ENCODE measurements at places on chromosomes 3 and 15.

DNA sequence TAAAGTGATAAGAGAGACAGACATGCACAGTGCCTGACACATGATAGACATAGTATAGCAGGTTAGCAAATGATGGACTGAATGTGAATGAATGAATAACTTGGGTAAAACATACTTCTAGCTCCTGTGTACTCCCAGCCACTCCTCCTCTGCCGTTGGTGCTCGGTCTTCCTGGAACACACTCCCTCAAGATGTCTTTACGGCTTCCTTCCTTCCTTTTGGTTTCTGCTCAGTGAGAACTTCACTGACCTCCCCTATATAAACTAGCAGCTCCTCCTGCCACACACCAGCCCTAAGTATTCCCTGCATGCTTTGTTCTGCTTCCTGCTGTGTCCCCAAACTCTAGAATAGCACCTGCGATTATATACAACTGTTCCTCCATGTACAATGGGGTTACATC lies 50.2 kb downstream of the RAD54L2 start:
- no peak for DNase-seq

GRCh38 chr3:70702132-70702531 lies 389.7 kb upstream of the MDFIC2 start:
- no peak for DNase-seq

DNA sequence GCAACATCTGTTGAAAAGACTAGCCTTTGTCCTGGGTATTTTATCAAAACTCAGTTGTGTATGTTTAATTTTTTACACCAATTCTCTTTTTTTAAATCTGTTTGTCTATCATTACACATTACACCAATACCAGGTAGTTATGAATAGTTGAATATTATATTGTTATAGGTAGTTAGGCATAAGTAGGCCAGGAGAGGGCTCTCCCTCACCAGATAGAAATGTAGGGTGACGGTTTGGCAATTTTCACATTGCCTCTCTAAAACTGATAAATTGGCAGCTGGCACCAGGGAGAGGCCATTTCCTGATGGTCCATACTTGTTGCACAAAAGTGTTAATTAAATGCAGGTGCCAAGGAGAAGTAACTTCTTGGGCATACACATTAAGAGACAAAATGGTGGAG lies 483.1 kb upstream of the EPHA6 start:
- no peak for DNase-seq

GRCh38 chr15:78712797-78713515 lies 71.9 kb upstream of the CHRNB4 start:
- DNase-seq, result peak; percentile 19

GRCh38 chr3:20849975-20850374 lies 664.0 kb upstream of the SGO1 start:
- no peak for DNase-seq

- no peak for DNase-seq
Measured at GRCh38 chr3:107848351-107848915, 242.4 kb downstream of the CD47 start.

- DNase-seq, result no peak
Measured at GRCh38 chr15:70690491-70691276, 72.7 kb downstream of the UACA start.

DNA sequence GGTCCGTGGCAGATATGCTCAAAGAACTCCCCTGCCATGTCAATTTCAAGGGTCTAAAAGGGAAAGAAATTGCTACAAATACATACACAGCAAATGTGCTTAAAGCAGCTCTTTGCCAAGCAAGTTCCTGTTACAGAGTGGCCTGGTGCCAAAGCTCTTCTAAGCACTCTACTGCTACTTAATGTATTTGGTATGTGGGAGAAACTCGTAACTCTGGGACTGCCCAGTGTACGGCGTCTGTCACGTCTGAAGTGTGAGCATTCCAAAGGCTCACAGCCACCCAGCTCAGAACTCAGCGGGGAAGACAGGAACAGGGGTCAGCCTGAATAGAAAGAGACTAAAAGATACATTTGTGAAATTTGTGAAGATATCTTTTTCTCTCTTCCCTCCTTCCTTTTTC lies 54.6 kb downstream of the RBMS3 start:
- DNase-seq, result peak; percentile 48

DNA sequence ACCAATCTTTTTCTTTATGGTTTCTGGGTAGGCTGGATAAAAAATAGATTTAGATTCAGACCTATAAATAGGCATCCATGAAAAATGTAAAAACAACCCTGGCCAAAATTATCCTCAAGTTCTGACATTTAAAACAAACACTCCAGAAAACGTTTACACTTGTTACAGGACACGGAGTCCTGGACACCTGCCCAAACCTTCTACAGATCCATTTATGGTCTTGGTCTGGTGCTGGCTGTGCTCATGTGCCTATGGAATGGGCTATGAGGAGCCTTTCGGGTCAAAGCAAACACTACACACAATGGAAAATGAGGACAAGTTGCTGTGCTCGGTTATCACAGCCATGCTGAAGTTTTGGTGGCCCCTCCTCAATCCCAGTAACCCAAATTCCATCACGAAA lies 108.1 kb downstream of the PDZRN3 start:
- DNase-seq, result no peak

GRCh38 chr3:182385356-182385755 lies 407.9 kb upstream of the ATP11B start:
- no peak for DNase-seq

DNA sequence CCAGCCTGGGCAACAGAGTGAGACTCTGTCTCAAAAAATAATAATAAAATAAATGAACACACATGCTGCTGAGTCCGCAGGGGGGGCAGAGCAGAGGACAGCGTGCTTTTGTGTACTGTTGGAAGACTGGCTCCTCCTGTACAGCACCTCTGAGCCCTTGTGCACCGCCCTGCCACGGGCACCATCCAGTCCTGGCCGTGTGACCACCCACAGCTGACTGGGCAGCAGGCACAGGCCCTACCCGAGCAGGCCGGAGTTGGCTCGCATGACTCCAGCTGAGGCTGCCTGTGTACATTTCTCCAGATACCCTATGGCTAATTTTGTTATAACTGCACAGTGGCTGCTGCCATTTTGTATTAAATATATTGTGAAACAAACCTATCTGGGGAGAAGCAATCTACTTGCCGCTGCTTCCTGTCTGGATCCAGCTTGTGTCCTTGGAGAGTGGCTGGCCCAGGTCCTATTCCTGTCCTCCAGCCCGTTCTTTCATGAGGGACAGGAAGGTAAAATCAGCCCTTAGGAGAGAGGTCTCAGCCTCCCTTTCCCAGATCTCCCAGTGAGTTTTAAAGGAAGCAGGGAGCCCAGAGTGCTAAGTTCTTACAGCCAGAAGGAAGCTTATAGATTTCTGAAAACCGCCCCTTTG lies 14.6 kb downstream of the IVD start:
- peak; percentile 70 for DNase-seq

- no peak for DNase-seq
Measured at GRCh38 chr3:62496503-62496902, 123.2 kb upstream of the FEZF2 start.

GRCh38 chr3:172148241-172148640 lies 108.9 kb downstream of the FNDC3B start:
- no peak for DNase-seq

DNA sequence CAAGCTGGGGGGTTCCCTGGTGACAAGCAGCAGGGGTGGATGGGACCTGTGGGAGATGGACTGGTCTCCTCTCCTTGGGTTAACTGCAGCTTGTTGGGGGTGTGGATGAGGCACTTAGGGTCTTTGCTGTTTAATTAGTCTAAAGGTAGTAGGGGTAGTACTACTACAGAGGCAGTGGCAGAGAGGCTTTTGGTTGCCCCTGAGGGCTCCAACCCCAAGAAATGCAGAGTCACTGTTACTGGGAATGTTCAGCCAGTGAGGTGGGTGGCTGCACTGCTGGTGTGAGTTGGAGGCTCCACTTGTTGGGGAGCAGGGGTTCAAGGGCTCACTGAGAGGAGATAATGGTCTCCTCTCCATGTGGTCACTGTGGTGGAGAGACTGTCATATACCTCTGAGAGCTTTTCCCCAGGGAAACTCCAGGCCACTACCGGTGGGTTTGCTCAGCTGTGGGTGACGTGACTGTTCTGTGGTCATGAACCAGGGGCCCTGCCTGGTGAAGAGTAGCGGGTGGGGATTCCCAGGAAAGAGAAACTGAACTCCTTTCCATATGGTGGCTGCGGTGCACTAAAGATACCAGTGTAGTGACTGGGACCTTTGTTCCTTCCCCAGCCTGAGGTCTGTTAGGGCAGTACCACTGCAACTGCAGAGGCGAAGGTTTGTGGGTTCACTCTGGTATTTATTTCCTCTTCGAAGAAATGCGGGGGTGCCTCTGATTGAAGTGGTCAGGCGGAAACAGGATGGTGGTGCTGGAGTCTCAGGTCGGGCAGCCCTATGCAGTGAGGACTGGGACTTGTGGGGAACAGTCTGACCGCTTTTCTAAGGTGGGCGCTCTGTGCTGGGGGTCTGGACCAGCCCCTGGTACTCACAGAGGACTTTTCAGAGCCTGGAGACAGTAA lies 68.9 kb upstream of the TNFSF10 start:
- no peak for DNase-seq

GRCh38 chr15:78405336-78405924 lies 32.6 kb upstream of the IREB2 start:
- DNase-seq, result no peak

- DNase-seq, result no peak
Measured at GRCh38 chr3:132222868-132223538, 94.2 kb upstream of the ACP3 start.

DNA sequence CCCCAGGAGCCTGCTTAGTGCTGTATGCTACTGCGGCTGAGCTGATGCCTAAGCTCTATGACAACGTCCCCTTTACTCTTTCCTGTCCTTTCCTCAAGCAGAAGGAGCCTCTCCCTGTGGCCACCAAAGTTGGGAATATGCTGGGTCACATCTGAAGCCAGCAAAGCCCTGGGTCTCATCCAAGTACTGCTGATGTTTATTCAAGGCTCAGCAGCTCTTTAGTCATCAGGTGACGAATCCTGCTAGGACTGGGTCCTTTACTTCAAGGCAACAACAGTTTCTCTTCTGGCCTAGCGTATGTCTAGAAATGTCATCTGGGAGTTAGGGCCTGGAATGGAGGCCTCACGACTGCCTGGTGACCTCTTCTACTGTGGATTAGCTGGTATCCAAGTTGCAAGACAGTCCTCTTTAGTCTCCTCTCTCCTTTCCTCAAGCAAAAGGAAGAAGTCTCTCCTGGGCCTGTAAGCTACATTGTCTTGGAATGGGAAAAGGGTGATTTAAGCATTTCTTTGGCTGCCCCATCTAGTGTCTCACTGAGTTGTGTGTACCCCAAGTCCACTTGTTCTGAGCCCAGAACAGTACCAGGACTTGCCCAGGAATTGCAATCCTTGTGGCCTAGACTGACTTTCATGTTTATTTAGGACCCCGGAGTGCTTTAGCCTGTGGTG lies 63.9 kb downstream of the TNFAIP8L3 start:
- no peak for DNase-seq

DNA sequence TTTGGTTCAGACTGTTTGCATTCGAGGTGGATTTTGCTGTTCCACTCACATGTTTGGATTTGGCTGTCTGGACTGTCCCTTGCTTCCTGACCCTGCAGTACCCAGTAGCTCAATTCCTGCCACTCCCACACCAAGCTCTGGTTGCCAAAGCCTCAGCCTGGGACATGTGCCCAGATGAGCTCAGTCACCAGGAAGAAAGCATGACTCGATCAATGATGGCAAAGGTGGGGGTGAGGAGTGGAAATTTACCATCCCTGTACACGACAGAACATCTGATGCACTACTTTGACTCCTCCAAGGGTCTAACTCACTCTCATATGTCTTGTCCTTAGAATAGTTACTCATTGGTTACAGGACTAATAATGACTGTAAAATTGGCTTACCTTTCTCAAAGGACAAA lies 45.2 kb downstream of the ZNF385D start:
- DNase-seq, result peak; percentile 94

GRCh38 chr3:122183521-122183892 lies at the start of gene CASR:
Gene CASR, plus strand, starts transcription at chr3:122183668. Its CDS starts 70,522 bp downstream, at chr3:122254190.
- no peak for DNase-seq

- DNase-seq, result no peak
Measured at GRCh38 chr3:121836064-121836463, 1.1 kb downstream of the EAF2 start.

DNA sequence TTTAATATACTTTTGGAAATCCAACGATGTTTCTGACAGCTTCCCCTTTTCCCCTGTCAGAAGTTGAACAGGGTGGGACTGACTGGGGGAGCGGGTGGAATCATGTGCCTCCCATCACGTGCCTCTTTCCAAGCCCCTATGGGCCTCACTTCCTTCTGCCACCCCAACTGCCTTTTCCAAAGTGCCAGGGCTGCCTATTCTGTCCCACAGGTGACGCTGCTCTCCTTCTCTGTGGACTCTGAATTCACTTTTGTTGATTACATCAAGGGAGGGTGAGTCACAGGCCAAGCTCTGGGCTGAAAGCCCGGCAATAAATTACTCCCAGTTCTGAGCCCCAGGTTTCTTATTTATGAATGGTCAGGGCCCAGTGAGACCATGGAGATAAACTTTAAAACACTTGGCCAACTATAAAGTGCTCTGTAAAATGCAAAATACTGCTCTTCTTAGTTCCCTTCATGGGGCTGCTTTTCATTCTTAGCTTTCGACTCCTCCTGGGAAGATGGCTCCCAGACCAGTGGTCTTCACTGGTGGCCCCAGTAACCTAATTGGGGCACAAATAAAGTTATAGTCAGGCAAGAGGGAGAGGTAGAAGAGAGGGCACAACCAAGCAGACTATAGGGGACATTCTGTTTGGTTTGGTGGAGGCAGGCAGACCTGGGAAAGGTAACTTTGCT lies 12.3 kb downstream of the CPNE9 start:
- peak; percentile 53 for DNase-seq

Data from left lobe of liver (tissue), 2 donors.